ENCODE measurements at places on chromosomes 1 and 21.

GRCh38 chr1:39104158-39105060, 78.3 kb downstream of the NDUFS5 start:
- DNase-seq = no peak

- no peak for DNase-seq
Measured at GRCh38 chr1:181659321-181659957, 176.1 kb downstream of the CACNA1E start.

DNA sequence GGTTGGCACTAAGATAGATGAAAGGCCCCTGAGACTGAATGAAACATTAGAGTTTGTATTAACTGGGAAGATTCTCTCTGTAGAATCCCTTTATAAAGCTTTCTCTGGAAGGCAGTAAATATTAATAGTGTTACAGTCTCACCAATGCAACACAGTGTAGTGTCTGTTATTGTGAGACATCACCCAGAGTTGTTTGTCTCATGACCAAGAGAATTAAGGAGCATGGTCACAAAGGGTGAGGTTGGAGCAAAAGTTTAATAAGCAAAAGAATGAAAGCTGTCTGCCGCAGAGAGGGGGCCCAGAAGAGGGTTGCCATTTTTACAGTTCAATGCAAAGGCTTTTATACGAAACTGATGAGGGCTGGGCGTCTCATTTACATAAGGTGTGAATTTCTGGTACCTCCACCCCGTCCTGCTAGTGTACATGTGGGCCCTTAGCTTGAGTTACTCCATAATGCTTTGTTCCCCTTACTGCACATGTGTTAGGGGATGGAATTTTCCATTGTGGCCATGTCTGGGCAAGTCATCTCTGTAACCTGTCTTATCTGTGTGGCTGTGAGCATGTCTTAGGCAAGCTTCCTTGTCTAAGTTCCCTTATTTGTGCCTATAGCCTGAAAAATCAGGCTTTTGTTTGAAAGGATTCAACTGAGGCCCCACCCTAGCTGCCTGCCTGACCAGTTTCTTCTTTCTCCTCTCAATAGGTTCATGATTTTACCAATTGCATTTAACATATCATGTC, 184.1 kb downstream of the RASAL2 start:
- peak; percentile 53 for DNase-seq

- peak; percentile 77 for DNase-seq
Measured at GRCh38 chr1:31762726-31763670, 1.1 kb downstream of the ADGRB2 start.

- DNase-seq = no peak
Measured at GRCh38 chr1:47460456-47460855, 22.6 kb downstream of the FOXD2 start.

DNA sequence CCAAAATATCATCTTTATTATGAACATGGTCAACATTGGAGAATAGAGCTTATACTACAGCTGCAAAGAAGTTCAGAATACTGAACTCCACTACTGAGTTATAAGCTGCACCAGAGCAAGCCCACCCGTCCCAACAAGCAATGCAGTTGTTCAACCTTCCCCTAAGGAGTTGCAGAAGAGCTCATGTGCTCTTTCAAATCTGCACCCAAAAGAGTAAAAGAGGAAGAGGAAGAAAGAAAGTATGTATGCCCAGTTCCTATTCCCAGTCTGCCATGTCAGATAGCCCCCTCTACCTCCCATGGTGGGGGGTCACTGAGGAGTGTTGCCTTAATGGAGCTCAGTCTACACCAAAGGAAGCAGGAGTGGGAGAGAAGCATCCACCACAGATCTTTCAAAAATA, 6.9 kb downstream of the C1orf162 start:
- no peak for DNase-seq

DNA sequence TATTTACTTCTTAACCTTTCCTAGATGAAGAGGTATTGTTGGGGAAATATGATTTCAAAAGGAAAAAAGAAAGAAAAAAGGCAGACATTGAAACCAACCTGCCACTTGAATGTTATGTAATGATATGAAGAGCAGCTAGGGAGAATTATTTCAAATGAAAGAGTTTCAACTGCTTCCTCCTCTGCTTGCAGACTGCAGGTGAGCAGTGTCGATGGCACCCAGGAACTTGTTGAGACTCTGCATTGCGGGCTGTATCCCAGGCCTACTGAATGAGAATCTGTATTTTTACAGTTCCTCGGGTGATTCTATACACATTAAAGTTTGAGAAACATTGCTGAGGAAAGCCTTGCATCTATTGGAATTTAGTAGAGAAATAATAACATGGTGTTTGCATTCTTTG, 3.7 kb upstream of the RUNX1 start:
- DNase-seq = no peak

- DNase-seq = no peak
Measured at GRCh38 chr1:244155661-244156060, 104.6 kb downstream of the ZBTB18 start.

GRCh38 chr1:167454304-167454893, 63.9 kb downstream of the CD247 start:
- no peak for DNase-seq

GRCh38 chr1:35173491-35173890, 19.5 kb downstream of the SFPQ start:
- no peak for DNase-seq

DNA sequence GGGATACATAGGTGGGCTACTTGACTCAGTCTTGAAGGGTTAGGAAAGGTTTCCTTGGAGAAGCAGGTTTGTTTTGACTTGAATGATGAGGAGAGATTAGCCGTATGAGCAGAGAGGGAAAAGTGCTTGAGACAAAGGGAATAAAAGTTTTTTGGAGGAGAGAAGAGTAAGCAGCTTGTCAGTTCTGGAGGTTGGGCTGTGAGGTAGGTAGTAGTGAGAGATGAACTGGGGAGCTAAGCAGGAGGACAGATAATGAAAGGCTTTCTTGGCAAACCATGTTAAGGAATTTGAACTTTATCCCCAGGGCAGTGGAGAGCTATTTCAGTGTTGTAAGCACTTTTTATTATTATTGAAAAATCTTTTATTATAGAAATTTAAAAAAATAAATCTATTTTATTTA, 3.6 kb downstream of the OSBPL9 start:
- no peak for DNase-seq

DNA sequence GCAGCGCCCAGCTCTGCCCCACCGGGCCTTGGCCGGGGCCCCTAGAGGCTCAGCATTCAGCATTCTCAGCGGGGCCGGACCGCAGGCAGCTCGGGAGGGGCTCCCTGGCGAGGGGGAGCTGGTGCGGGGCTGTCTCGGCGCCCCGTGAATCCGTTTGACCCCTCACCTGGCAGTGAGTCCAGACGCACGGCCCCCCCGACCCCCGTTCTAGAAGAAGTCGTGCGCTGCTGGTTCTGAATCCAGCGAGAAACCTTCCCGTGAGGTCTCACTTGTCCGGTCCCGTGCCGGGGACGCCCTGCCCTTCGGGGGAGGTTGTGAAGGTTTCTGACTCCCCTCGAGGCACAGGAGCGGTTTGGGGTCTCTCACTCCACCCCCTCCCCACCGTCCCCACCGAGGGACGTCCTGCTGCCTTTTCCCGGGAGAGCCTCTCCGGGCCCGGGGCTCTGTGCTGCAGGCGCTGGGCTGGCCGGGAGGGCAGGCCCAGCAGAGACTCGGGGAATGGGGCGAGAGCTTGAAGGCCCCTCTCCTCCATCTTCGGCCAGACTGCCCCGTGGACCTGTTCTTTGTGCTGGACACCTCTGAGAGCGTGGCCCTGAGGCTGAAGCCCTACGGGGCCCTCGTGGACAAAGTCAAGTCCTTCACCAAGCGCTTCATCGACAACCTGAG, 655 bp downstream of the COL6A1 start:
- DNase-seq = peak; percentile 20

DNA sequence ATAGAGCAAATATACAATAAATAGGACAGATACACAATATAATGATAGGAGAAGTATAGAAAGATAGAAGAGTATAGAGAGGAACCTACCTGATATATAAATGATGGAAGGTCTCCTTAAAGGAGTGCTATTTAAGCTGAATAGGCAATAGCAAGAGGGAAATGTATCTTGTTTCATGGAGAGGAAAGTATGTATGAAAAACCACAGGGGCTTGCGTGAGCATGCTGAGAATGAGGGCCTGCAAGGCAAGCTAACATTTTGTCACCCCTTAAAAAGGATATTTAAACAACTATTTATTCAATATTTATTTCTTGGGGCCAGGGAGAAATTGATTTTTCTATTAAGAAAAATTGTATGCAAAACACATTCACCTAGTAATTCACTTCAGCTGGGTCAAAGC, 150.9 kb upstream of the ZRANB2 start:
- no peak for DNase-seq

DNA sequence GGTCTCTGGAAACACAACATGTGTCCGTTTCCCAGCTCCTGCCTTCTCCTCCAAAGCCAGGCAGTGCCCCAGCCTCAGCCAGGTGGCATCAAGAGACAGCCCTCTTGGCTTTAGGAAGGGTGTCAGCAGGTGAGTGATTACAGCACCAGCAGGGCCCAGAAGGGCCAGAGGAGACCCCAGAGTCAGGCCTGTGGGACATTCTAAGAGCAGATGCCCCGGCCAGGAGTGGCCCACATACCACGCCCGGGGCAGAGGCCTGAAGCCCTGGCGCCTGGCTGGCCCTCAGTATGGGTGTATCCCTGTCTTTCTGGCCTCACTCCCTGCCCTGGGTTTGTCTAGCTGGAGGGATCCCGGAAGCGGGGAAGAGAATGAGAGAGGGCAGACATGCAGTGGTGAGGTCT, 109.2 kb downstream of the CASZ1 start:
- DNase-seq = no peak

DNA sequence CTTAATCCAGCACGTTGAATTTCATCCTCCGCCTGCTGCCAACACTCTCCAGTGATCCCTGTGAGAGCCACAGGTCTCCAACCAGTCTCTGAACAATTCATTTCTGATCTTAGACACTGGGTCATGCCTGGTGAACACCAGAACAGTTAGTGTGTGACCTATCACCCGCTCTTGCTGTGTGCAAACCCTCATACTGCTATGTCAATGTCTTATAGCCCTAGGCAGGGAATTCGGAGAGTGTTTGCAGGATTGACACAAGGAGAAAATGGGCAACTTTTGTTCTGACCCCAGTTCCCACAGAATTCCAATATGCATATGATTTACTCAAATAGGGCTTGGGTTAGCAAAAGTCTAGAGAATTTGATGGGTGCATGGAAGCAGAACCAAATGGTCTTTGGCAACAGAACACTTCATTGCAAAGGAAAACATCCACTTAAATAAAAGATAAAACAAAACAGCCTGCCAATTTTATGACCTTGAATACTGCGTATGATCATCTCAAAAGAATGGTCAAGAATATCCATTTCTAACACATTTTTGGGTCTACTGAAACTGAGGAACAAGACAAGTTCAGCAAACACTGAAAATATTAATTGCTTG, 23.0 kb upstream of the GUCA2B start:
- no peak for DNase-seq

GRCh38 chr1:26126321-26127084, 14.9 kb downstream of the PDIK1L start:
- DNase-seq = peak; percentile 99

GRCh38 chr1:157144509-157144908, 6.3 kb upstream of the ETV3 start:
- DNase-seq = no peak

GRCh38 chr1:87279536-87279875, 49.2 kb upstream of the LMO4 start:
- DNase-seq = no peak

GRCh38 chr1:183769956-183770815, 34.7 kb upstream of the RGL1 start:
- DNase-seq = no peak

DNA sequence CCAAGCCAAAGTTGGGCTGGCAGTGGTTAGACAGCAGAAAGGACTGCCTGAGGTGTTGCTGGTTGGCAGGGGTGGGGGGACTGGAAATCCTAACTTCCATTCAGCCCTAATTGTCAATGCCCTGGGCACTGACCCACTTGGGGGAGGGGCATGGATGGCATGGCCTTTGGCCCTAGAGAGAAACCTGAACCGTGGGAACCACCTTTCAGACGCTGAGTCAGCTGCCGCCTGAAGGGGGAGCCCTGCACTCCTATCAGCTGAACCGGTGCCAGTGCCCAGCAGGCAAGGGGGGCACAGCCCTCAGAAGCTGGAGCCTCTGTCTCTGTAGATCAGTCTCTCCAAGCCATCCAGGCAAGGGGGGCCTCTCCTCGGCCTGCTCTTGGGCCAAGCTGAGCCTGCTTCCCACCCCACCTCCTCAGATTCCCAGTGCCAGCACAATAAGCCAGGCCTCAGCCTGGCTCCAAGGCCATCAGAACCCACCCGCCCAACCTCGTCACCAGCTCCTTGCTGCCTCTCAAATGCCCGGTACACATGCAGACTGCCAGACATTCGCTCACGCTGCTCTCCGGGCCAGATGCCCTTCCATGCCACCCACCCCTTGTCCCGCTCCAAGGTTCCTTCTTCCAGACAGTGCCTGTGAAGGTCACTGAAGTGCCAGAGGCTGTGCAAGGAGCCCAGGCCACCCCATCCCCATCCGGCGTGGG, 11.6 kb downstream of the TINAGL1 start:
- DNase-seq = peak; percentile 85

- DNase-seq = no peak
Measured at GRCh38 chr1:41103766-41104165, 82.2 kb upstream of the SLFNL1 start.

DNA sequence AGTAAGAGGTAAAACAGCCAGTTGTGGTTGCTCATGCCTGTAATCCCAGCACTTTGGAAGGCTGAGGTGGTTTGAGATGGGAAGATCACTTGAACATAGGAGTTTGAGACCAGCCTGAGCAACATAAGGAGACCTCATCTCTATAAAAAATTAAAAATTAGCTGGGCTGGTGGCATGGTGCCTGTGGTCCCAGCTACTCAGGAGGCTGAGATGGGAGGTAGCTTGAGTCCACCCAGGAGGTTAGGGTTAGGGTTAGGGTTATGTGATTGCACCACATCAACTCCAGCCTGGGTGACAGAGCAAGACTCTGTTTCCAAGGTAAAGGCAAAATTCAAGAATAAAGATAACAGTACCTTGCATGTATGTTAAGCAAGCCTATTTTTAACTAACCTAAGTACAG, 3.5 kb downstream of the SAMSN1 start:
- no peak for DNase-seq
